ENCODE measurements at places on chromosomes 7 and 10.
A peak's percentile ranks its signal among the peaks of the same experiment; 100 is the strongest.

DNA sequence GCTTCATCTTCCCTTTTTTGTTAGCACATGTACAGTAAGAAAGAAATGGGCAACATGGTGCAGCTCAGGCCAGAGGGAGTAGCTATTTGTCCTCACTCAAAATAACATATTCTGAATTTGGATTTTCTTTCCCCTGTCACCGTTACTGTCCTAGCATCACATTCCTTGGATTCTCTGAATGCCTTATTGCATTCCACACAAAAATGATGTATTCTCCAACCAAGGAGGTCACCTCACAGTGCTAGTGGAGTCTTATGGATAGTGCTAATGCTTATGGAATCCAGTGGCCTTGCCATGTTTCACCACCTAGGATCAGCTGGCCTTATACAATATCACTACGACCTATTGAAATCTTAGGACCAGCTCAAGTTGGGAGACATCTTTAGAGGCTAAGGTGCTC, 7.2 kb downstream of the PRSS58 start:
- DNase-seq: no peak

DNA sequence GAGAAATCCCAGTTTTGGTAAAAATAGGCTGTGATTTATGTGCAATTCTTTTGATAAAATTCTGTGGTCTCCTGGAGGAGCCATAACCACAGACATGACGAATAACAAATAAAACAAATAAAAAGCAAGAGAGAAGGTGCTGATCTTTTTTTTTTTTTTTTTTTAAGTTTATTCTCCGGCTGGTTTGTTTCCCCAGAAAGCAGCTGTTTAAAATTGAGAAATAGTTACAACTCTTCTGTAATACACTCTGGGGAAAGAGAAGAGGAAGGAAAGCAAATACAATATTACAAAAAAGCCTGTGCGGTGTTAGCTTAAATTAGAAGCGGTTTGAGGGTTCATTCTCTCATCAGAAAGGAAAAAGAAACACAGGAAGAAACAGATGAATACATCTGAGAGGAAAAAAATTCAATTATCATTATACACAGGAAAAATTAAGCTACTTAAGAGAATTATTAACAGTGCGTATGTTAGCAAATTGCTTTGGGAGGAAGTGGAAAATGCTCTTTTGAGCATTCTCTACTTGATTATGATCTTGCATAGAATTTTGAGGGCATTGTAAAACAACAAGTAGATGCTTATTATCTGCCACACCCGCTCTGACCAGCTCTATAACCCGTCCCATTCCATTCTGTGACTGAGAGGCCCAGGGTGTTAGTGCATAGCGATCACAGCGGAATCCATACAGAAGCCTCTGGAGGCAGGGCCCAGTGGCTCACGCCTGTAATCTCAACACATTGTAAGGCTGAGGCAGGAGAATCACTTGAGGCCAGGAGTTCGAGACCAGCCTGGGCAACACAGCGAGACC, 40.6 kb upstream of the WAC start:
- no peak for DNase-seq

DNA sequence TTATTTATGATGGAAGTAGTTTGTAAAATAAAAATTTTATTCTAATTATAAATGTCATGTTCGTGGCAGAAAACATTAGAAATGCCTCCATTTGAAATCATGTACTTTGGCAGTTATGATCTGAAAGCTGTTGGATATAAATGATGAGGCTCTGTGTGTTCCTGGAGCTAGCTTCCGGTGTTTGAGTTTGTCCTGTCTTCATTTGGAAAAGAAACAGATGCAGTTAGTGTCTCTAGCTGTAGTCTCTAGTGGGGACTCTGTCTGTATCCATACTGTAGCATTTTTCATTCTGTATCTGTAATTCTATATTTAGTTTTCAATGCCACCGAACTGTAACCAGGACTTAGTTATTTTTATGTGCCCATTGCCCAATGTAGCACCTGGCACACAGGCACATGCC, 197.0 kb upstream of the FZD1 start:
- DNase-seq: no peak

DNA sequence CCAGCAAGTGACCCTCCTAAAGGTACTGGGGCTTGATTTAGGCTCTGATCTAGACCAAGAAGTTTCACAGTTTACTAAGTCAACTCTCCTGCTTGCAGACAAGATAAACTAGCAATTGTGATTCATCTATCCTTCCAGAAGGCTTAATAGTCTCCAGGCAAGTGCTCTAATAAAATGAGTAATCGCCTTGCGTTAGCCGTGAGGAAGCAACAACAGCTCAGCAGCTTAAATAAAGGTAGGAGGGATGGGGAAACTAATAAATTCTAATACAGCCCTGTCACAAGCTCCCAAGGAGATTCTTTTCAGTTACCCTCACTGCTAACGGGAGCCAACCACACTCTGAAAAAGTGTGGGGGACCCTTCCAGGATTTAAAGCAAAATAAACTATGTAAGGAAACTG, 48.4 kb downstream of the FRMD4A start:
- no peak for DNase-seq

DNA sequence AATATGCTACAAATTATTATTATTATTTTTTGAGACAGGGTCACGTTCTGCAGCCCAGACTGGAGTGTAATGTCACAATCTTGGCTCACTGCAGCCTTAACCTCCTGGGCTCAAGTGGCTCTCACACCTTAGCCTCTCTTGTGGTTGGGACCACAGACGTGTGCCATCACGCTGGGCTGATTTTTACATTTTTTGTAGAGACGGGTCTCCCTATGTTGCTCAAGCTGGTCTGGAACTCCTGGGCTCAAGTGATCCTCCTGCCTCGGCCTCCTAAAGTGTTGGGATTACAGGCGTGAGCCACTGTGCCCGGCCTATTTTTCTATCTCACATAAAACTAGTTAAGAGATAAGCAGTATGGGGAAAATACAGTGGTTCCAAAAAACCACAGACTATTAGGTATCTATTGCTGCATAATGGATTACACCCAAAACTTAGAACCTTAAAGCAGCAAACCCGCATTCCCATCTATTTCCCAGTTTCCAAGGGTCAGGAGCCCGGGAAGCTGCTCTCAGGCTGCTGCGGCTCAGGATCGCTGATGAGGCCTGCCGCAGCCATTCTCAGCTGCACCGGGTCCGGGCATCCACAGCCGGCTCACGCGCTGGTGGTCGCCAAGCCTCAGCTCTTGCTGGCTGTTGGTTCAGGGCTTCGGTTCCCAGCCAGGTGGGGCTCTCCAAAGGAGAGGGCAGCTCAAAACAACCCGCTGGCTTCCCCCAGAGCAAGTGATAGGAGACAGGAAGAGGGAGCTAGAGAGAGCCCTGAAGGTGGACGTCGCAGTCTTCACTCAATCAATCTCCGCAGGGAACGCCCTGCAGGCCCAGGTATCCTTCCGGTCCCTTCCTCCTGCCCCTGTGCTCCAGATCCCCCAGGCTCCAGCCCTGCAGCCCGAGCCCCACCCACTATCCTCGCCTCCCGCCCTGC, 128.2 kb downstream of the UBE2H start:
- peak; percentile 59 for DNase-seq

- peak; percentile 55 for DNase-seq
Measured at GRCh38 chr10:62610649-62611229, 193.8 kb upstream of the ADO start.

DNA sequence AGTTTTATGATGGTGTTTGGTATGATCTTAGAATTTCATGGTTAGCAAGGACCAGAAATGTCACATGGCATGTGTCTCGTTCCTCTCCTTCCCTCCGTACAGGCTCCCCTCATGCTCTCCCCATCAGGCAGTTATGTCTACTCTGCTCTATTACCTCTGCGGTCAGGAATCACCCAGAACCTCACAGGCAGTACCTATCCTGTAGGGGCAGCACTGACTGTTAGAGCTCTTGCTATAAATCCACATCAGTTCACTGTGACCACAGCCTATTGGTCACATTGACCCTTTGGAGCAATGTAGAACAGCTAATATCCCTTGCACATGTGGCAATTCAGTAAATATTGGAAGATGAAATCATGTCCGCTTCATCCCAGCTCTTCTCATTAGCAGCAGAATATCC, 151.8 kb downstream of the WNT2 start:
- no peak for DNase-seq

DNA sequence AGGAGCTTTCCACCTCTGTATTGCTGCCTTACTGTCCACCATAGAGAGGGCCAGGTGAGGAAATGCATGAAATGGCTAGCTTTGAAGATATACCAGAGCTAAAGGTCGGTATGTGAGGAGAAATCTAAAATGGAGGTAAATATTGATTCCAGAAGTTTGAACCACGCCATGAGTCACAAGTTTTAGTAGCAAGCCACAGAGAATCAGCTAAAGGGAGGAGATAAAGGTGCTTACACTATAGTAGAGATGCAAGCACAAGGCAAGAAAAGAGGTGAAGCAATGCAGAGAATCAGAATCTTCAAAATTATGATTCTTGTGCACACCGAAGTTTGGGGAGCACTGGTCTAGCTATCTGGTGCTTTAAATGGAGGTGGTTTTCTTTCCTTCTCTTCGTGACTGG, 3.0 kb upstream of the GSAP start:
- DNase-seq: no peak

- DNase-seq: no peak
Measured at GRCh38 chr7:103336761-103337160, 7.8 kb downstream of the DNAJC2 start.

All from left colon (tissue), 2 donors.